ENCODE measurements at places on chromosomes 16 and 17.

- DNase-seq: peak; percentile 90
Measured at GRCh38 chr17:42112552-42113176, at the start of gene DHX58. DHX58 (minus strand) TSS chr17:42112714; CDS start chr17:42111892, 822 bp downstream.

DNA sequence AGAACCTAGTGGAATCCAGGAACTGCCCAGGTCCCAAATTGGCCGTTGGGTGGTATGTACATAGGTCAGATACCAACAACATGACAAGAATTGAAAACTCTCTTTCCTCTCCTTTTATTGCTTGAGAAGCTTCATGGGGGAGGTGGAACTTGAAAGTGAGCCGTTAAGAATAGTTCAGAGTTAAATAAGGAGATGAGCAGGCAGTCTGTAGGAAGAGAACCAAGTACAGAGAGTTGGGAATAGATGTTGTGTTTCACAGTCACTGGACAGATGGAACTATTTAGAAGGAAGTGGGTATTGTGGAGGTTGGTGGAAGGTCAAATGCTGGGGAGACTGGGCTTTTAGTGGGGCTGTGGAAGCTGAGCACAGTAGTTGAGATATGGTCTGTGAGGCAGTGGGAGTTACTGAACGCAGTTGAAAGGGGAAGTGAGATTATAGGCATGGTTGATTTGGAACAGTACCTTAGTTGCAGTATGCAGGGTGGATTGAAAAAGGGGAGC, 26.4 kb downstream of the ARHGAP44 start:
- no peak for DNase-seq

- DNase-seq: no peak
Measured at GRCh38 chr16:85611194-85611443, 2.0 kb upstream of the GSE1 start.

- DNase-seq: no peak
Measured at GRCh38 chr17:18229771-18230170, 4.3 kb downstream of the LLGL1 start.

- no peak for DNase-seq
Measured at GRCh38 chr17:41906465-41907184, 12.1 kb downstream of the ACLY start.

DNA sequence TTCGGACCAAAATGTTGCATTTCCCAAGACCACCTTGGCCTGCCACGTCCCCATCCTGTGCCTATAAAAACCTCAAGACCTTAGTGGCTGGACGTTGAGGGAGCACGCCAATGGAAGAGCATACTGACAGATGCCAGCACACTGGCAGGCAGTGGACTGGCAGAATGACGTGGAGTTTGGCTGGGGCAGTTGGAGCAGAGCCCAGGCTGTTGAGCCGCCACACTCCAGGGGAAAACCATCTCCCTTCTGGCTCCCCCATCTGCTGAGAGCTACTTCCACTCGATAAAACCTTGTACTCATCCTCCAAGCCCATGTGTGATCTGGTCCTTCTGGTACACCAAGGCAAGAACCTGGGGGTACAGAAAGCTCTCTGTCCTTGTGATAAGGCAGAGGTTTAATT, 494.1 kb downstream of the CDH11 start:
- no peak for DNase-seq

DNA sequence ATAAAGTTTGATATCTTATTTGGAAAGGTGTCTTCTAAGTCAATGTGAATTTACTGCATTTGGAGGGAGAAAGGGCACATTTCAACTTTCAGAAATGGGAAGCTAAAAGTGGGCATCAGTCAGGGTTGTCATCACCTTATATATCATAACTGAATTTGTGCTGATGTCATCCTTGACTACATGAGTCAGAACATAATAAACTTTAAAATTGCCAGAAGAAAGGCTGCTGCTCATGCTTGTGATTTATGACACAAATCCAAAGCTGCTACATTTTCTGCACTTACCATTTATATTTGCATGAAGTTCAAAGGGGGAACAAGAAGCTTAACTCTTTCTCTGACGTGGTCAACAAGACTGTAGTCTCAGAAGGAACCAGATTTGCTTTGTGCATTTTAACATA, 196.6 kb downstream of the UTP18 start:
- DNase-seq: peak; percentile 11

DNA sequence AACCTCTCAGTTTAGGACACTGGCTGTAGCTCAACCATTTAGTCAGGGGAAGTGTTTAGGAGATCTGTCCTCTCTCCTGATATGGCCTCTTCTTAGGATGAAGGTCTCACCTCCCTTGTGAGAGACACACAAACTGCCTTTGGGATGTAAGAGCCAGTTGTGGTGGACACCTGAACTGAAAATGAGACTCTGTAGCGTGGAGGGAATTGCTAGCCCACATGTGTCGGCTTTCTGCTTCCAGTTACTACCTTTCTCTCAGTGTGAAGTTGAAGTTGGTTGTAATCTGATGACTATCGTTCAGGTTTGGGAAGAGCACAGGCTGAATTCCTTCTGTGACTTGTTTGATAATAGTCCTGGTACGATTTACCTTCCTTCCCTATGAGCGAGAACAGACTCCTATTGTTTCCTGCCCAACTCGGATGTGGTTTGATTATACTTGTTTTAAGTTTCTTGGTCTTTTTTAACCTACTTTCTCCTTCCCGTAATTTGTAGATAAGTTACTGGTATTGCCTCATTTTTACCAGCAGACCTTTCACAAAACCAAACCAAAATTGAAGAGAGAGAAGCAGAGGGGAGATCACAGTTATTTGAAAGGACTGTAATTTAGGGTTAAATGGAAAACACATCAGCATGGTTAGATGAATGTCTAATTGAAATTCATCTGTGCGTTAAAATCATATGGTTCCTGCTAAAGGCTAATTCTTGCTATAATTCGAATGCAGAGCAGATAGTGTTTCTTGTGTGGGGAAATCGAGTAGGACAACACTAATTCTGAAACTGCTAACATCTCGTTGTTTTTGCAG, 43.2 kb downstream of the CLEC16A start:
- DNase-seq: peak; percentile 73

DNA sequence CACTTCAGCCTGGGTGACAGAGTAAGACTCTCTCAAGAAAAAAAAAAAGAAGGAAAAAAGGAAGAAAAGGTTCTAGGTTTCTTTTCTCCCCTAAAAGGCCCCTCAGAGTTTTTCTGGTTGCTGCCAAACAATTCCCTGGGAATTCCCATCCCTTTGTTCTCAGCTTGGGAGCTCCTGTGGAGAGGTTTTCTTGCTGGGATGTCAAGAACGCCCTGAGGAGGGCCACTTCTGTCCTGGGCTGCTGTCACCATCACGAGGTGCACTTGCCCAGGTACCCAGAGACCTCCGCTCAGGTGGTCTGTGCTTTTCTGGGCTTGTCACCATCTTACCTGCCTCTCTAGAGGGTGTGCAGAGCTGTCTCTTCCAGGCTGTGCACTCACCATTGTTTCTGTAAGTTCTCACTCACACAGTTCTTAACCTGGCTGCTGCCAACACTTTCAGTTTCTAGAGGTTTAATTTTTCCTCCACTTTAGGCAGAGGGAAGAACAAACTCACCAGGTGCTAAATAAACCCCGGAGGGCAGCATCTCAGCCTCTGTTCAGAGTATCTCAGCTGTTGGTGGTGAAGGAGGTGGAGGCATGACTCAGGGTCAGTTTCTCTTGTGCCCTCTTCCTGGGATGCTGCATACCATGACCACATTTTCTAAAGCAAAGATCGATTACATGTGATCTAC, 2.4 kb upstream of the COX6A2 start:
- DNase-seq: no peak

DNA sequence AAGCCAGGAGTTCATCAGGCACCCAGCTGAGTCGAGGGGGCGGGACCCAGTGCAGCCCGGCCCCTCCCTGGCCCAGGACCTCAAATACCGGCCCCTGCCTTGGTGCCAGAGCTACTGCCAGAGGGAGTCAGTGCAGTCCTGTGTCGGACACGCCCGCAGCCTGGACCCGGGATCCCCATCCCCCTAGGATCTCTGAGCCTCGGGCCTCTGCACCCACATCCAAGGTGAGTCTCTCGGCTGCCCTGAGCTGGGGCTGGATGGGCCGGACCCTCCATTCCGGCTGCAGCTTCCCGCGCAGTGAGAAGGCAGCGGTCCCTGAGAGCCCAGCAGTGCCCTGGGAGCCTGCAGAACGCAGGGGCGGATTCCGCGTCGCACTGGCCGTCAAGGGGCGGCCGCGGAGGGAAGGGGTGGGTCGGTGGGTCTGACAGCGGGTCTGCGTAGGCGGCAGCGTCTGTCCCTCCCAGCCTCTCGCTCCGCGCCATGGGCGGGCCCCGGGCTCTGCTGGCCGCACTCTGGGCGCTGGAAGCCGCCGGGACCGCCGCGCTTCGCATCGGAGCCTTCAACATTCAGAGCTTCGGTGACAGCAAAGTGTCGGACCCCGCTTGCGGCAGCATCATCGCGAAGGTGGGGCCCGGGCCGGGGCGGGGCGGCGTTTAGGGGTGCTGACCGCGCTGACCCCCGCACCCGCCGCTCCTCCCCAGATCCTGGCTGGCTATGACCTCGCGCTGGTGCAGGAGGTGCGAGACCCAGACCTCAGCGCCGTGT, at the start of gene DNASE1L2:
Gene DNASE1L2, plus strand, starts transcription at position 108 of the 765 bp plus-strand sequence. Its CDS starts 373 bp downstream, at position 481.
- DNase-seq: no peak

DNA sequence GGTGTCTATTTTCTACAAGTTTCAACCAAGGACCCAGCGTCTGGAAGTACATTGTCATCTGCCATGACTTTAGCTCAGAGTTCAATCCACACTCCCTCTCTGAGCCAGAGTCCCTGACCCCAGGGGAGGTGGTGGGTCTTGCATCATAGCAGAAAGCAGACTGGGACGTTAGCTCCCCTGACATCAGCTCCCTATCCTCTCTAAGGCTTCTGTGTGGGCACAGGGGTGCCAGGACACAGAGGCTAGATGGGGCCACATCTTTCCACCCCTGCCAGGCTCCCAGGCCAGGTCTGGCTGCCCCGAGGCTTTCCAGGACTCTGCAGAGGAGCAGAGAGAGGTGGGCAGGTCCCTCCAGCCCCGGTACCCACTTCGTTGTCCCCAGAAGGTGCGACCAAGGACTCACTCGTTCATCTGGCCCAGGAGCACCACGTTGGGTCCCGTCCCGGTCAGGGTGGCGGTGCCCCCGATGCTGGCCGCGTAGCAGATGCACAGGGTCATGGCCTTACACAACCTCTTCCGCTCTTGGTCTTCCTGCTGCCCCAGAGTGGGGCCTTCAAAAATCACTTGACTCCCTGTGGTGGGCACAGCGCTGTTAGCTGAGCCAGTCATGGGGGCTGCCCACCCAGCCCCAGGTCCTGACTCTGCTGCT, 10.5 kb downstream of the SLC13A5 start:
- DNase-seq: no peak

- no peak for DNase-seq
Measured at GRCh38 chr16:62213763-62214162, 177.5 kb upstream of the CDH8 start.

DNA sequence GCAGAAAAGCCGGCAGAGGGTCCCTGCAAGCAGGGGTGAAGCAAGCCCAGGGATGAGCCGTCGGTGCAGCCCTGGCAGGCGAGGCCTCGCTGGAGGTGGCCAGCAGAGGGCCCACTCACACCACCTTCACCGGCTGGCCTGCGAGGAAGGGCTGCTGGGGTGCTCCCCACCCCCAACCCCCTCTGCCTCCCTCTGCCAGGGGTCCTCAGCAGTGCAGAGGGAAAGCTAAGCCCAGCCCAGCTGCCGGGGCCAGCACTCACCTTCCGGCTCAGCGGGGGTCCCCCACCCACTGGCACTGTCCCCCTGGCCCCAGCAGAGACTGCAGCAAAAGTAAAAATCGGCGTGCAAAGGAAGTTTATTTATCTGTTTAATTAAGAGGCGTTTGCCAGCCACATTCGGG, 113.4 kb downstream of the ENGASE start:
- peak; percentile 13 for DNase-seq

DNA sequence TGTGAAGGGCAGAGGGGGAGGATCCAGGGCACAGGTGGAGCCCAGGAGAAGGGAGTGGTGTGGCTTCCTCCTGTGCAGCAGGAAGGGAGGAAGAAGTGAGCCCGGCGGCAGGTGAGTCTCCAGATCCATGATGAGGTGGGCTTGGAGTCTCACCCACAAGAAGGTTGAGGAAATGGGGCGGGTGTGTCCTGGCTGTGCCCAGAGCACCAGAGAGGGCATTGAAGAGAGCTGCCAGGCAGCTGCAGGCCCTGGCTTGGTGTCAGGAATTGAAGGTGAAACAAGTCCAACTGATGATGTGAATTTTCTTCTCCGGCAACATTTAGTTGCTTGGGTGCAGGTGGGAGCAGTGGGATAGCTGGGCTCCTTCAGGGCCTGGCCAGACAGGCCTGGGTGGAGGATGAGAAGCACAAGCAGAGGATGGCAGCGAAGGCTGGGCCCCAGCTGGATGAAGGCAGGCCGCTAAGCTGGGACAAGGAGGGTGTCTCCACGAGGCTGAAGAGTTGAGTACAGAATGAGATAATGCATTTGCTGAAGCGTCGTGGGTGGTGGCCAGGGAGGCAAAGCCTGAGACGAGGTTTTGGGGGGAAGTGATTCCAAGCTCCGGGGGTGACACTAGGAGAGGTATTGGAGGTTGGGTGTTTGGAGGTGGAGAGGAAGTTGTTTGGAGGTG, 18.3 kb downstream of the NT5M start:
- DNase-seq: no peak

DNA sequence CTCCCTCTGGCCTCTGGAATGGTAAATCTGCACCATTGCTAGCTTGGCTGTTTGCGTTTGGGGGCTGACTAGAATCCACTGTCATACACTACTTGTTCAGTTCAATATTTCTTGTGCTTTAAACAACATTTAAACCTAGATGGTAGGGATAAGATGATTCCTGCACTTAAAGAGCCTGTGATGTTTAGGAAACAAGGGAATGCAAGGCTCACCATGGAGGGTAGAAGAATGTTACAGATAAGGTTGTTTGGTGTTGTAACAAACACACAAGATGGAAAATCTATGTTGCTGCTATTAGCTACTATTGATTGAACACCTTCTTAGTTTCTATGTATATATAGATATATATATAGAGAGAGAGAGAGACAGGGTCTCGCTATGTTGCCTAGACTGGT, 31.4 kb downstream of the YPEL2 start:
- DNase-seq: no peak

DNA sequence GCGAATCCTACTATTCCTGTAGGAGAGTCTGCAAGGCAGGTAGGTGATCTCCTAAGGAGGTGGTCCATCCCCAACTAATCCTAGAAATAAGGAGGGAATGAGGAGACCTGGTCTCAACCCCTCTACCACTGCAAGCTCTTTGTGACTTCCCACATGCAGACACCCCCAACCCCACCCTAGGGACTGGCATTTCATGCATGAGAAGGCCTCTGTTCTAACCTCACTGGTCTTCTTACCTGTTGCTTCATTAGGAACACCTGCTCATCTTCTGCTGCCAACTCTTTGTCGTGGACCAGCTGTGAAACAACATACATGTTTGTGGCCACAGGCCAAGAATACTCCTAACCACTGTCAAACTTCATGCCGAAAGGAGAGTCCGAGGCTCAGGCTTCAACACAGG, 22.6 kb downstream of the DYNC1LI2 start:
- DNase-seq: no peak

DNA sequence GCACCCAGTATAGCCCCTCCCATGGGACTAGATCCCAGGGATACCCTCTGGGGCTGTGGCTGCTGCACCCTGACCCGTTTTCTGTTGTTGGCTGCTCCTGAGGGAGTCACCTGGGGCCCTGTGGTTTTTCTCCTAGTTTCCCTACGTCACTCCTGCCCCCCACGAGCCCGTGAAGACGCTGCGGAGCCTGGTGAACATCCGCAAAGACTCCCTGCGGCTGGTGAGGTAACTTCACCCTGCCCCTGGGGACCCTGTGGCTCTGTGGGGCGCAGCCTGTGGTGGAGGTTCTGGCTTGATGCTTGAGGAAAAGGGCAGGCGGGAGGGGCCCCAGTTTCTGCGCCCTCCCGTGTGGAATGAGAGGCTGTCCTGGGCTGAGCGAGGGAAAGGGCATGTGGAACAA, 27.2 kb downstream of the MGRN1 start:
- no peak for DNase-seq

All from activated CD4-positive, alpha-beta T cell treated with anti-CD3 and anti-CD28 coated beads, Interleukin-2, Interleukin-4, amounts not matched to agents 100 ng/mL and 50 ng/mL, durations not matched to agents 16 hours and 8 hours (primary cell).